ENCODE measurements at places on chromosomes 6 and 20.

GRCh38 chr20:14441201-14441600, 103.8 kb upstream of the FLRT3 start:
- no peaks in the 10 kb centered on the region for H3K27me3 ChIP-seq
- H3K27ac ChIP-seq = no peak overlapping the region
- no peaks in the 10 kb centered on the region for H3K4me1 ChIP-seq
- H3K4me3 ChIP-seq = no peak overlapping the region
- no peak for DNase-seq
- no peaks in the 10 kb centered on the region for H3K36me3 ChIP-seq

- H3K27ac ChIP-seq = no peak overlapping the region
- H3K27me3 ChIP-seq = no peaks in the 10 kb centered on the region
- H3K4me1 ChIP-seq = no peaks in the 10 kb centered on the region
- no peak for DNase-seq
- H3K36me3 ChIP-seq = no peaks in the 10 kb centered on the region
- no peak overlapping the region for H3K4me3 ChIP-seq
Measured at GRCh38 chr6:160461641-160462040, 113.5 kb downstream of the SLC22A3 start.

GRCh38 chr6:31879901-31880300, 1.1 kb upstream of the SLC44A4 start:
- no peak overlapping the region for H3K27ac ChIP-seq
- no peak for DNase-seq
- H3K27me3 ChIP-seq = no peaks in the 10 kb centered on the region
- peaks cover 2% of the 10 kb centered on the region for H3K36me3 ChIP-seq
- no peak overlapping the region for H3K4me3 ChIP-seq

GRCh38 chr20:4439461-4439860, 282.2 kb upstream of the PRND start:
- H3K27ac ChIP-seq = no peak overlapping the region
- H3K36me3 ChIP-seq = no peaks in the 10 kb centered on the region
- DNase-seq = no peak
- no peaks in the 10 kb centered on the region for H3K27me3 ChIP-seq
- H3K4me3 ChIP-seq = no peak overlapping the region

- H3K4me1 ChIP-seq = no peaks in the 10 kb centered on the region
- peaks cover 8% of the 10 kb centered on the region for H3K27me3 ChIP-seq
- no peaks in the 10 kb centered on the region for H3K36me3 ChIP-seq
- H3K4me3 ChIP-seq = no peak overlapping the region
- DNase-seq = no peak
Measured at GRCh38 chr20:60049601-60050000, 91.4 kb downstream of the CDH26 start.

- no peaks in the 10 kb centered on the region for H3K4me1 ChIP-seq
- H3K27ac ChIP-seq = no peak overlapping the region
- H3K4me3 ChIP-seq = no peak overlapping the region
Measured at GRCh38 chr6:30787954-30788353, 43.6 kb upstream of the IER3 start.

DNA sequence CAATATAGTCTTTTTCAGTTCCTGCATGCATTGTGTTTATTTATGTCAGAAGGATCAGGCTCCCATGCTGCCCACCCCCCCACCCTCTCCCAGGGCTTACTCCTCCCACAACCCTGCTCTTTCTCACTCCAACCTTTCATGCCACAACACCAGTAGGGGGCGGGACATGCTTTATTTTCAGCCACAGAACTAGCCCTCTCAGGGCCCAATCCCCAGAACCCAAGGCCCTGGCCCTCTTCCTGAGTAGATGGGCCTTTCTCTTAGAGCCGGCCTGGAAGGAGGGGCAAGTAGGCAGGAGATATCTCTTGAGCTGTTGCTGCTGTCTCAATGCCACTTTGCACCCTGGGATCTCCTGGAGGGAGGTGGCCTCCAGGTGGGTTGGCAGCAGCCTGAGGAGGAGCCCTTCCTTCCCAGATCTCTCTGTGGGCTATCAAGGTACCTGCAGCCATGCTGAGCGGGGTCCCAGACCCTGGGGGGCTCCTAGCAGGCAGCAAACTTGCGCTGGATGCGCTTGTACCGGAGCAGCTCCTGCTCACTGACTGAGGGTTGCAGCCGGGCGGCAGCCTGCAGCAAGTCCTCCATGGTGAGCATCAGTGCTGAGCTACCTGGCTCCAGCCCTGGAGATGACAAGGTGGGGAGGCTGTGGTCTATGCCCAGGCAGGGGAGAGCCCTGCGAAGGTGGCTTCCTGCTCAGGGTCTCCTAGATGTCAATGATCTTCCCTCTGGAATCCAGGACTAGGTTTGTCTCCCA, 3.5 kb downstream of the GNMT start:
- no peak overlapping the region for H3K4me3 ChIP-seq
- H3K4me1 ChIP-seq = peaks cover 14% of the 10 kb centered on the region
- H3K36me3 ChIP-seq = peaks cover 8% of the 10 kb centered on the region
- no peak overlapping the region for H3K27ac ChIP-seq

GRCh38 chr6:26017632-26017966, 55.0 kb downstream of the TRIM38 start:
- no peaks in the 10 kb centered on the region for H3K27me3 ChIP-seq
- H3K4me1 ChIP-seq = peaks cover 33% of the 10 kb centered on the region
- H3K27ac ChIP-seq = peak overlapping the region; percentile 96
- DNase-seq = peak; percentile 94
- H3K4me3 ChIP-seq = peak overlapping the region; percentile 4
- no peaks in the 10 kb centered on the region for H3K36me3 ChIP-seq

- peak; percentile 59 for DNase-seq
- H3K27me3 ChIP-seq = no peaks in the 10 kb centered on the region
- H3K27ac ChIP-seq = no peak overlapping the region
- no peak overlapping the region for H3K4me3 ChIP-seq
- H3K36me3 ChIP-seq = no peaks in the 10 kb centered on the region
- H3K4me1 ChIP-seq = no peaks in the 10 kb centered on the region
Measured at GRCh38 chr20:47205577-47206123, 150.8 kb downstream of the ZMYND8 start.

GRCh38 chr6:25473447-25473846, 178.6 kb upstream of the SCGN start:
- H3K36me3 ChIP-seq = no peaks in the 10 kb centered on the region
- H3K27ac ChIP-seq = no peak overlapping the region
- no peaks in the 10 kb centered on the region for H3K4me1 ChIP-seq
- no peak for DNase-seq
- H3K27me3 ChIP-seq = no peaks in the 10 kb centered on the region

- H3K27me3 ChIP-seq = peaks cover 12% of the 10 kb centered on the region
- H3K4me3 ChIP-seq = peak overlapping the region; percentile 75
- H3K4me1 ChIP-seq = peaks cover 8% of the 10 kb centered on the region
- DNase-seq = no peak
Measured at GRCh38 chr6:30067460-30068139, 602 bp downstream of the PPP1R11 start.

GRCh38 chr6:74936886-74937285, 269.0 kb downstream of the COL12A1 start:
- no peak for DNase-seq
- no peak overlapping the region for H3K27ac ChIP-seq
- no peaks in the 10 kb centered on the region for H3K27me3 ChIP-seq

DNA sequence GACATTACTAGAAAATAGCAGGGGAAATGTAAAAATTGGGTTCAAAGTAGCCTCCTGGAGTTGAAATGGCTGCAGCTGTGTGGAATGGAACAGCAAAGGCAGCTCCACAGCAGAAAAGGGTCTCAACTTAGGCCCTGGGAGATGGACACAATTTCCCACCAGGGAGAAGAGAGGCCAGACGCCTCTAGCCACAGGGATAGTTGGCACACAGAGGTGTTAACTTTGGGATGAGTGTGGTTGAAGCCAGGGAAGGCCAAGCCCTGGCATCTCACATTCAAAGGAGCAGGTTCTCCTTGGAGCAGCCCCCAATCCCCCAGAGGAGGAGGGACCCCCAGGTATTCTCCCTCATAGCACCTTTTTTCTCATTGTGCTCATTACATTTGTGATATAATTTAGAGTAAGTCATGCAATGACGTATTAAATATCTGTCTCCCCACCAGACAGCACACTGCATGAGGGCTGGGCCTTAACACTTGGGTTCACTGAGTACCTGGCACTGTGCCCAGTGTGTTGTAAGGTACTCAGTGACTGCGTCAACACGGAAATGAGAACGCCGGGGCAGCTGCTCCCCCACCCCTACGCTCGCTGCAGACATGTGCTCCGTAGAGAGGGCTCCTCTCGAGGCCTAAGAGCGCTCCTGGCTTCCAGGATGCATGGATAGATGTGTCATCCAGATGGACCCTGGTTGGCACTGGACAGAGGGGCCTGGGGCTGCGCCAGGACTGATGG, 76.0 kb upstream of the CD93 start:
- peak; percentile 76 for DNase-seq
- H3K4me1 ChIP-seq = peaks cover 7% of the 10 kb centered on the region
- H3K27me3 ChIP-seq = no peaks in the 10 kb centered on the region
- no peaks in the 10 kb centered on the region for H3K36me3 ChIP-seq

DNA sequence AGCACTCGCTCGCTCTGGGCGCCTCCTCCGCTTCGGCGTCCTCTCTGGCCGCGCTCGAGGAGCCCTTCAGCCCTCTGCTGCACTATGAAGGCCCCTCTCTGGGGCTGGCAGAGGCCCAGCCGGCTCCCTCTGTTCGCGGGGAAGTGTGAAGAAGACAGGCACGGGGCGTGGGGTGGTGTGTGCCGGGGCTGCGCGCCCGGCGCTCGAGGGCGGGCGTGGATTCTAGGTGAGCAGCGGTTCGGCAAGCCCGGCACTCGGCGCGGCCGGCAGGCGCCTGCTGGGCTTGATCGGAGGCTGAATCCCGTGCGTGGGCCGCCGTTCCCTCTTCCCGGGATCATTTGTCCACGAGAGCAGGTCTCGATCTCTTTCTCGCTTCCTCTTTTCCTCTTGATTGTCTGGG, 153.0 kb downstream of the SLC35B3 start:
- H3K27me3 ChIP-seq = no peaks in the 10 kb centered on the region
- no peak overlapping the region for H3K4me3 ChIP-seq
- H3K36me3 ChIP-seq = no peaks in the 10 kb centered on the region
- H3K4me1 ChIP-seq = no peaks in the 10 kb centered on the region
- no peak for DNase-seq

- no peak overlapping the region for H3K4me3 ChIP-seq
- H3K4me1 ChIP-seq = no peaks in the 10 kb centered on the region
- H3K36me3 ChIP-seq = no peaks in the 10 kb centered on the region
- H3K27ac ChIP-seq = no peak overlapping the region
- no peak for DNase-seq
Measured at GRCh38 chr6:41049521-41049920, 3.5 kb upstream of the APOBEC2 start.

DNA sequence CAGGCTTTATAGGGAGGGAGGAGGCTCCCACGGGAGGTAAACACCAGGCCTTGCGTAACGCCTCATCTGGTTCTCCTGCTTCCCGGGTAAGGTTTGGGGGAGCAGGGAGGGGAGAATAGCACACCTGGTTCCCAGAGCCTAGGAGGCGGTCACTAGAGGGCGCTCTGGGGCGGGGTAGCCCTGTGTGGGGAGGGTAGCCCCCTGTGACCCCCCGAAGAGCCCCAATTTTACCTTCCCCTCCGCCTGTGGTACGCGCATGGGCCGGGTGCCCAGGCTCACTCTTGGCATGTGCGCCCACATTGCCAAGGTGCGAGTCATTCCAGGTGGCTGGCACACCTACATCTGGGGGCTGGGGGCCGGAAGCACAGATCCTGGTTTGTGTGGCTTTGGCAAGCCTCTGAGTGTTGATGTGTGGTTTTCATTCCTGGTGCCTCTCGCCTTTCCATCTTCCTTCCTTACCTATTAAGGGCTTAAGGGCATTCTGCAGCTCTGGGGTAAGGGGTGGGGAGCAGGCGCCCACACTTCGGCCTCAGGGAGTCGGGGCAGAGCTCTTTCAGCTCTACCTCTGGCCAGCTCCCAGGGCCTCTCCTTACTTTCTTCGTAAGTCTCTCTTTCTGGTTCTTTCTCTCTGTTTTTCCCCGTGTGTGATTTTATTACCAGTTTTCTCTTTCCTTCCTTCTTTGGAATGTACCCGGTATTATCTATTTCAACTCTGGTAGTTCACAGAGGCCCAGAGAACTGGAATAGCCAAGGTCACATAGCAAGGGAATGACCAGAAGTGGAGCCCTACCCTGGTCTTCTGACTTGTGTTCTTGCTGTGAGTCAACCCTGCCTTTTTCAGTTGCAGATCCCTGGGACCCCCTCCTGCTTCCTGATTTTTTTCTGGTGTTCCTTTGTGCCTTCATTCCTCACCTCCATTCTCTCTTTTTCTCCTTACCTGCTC, 492 bp upstream of the RNF39 start:
- H3K4me1 ChIP-seq = peaks cover 7% of the 10 kb centered on the region
- DNase-seq = peak; percentile 27
- H3K36me3 ChIP-seq = no peaks in the 10 kb centered on the region
- no peak overlapping the region for H3K4me3 ChIP-seq
- H3K27ac ChIP-seq = no peak overlapping the region

DNA sequence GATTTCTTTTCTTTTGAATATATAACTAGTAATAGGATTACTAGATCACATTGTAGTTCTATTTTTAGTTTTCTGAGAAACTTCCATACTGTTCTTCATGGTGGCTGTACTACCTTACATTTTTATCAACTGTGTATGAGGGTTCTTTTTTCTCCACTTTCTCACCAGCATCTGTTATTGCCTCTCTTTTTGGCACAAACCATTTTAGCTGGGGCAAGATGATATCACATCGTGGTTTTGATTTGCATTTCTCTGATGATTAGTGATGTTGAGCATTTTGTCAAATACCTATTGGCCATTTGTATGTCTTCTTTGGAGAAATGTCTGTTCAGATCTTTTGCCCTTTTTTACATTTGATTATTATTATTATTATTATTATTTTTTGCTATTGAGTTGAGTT, 86.1 kb upstream of the TCF21 start:
- H3K4me3 ChIP-seq = no peak overlapping the region
- H3K4me1 ChIP-seq = no peaks in the 10 kb centered on the region
- no peaks in the 10 kb centered on the region for H3K27me3 ChIP-seq
- no peak for DNase-seq
- H3K27ac ChIP-seq = no peak overlapping the region
- no peaks in the 10 kb centered on the region for H3K36me3 ChIP-seq

DNA sequence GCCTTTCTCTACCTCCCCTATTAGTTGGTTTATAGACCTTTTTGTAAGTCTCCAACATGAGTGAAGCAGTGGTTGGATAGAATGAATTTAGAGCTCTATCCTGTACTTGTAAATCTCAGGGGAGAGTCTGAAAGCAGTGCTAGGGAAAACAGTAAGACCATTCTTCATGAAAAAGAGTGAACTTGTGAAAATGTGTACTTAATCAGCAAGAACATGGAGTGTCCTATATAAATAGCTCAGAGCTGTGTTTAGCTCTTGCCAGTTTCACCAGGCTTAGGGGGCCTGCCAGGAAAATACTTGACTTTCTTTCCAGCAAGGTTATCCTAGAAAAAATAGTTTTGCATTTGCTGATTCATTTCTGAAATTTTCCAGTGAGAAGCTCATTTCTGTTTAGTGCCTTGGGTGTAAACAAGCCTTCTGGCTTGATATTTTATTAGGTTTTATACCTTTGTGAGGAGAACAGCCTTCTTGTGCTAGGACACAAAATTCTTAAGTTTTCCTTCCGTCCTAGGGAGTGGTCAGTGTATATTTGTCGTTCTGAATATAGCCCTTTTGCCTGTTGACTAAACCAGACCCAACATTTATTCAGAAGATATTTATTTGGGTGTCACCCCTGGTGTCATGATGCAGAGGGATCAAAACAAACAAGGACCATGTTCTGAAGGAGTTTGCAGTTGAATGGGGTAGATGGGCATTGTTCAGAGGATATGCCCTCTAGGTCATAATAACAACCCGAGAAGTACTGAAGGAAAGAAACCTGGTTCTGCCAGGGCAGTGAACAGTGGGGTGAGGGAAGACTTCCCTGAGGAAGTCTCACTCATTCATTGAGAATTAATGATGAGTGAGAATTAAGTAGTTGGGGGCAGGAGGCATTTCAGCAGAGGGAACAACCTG, 7.6 kb downstream of the ARFGEF2 start:
- H3K27me3 ChIP-seq = no peaks in the 10 kb centered on the region
- no peaks in the 10 kb centered on the region for H3K36me3 ChIP-seq
- no peaks in the 10 kb centered on the region for H3K4me1 ChIP-seq
- H3K4me3 ChIP-seq = no peak overlapping the region

All from lung (tissue), 17 donors.